ENCODE measurements at places on chromosomes 4 and X.

- DNase-seq = no peak
- H3K4me3 ChIP-seq = no peak overlapping the region
- H3K4me1 ChIP-seq = peaks cover 6% of the 10 kb centered on the region
- H3K27me3 ChIP-seq = peaks cover 8% of the 10 kb centered on the region
- H3K27ac ChIP-seq = no peak overlapping the region
These were observed 12.1 kb upstream of the PLAC1 start for GRCh38 chrX:134670134-134670924.

DNA sequence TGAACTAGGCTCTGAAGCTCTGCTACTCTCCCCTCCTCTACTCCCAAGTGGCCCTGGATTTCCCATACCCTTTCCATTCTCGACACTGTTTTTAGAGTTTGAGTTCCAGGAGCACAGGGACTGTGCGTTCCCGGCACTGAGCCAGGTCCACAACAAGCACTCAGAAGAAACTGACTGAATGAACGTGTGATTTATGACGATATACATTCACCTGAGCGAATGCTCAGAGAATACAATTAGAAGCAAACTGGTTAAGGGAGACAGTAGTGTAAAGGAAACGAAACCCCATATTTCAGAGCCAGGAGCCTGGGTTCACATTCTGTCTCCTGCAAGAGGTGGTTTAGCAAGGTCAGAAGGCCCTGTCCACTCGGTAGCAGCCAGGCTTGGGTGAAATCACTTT lies 1.4 kb upstream of the KIAA0232 start:
- H3K4me3 ChIP-seq = peak overlapping the region; percentile 62
- H3K4me1 ChIP-seq = peaks cover 56% of the 10 kb centered on the region
- DNase-seq = no peak
- H3K27ac ChIP-seq = no peak overlapping the region
- no peaks in the 10 kb centered on the region for H3K27me3 ChIP-seq

DNA sequence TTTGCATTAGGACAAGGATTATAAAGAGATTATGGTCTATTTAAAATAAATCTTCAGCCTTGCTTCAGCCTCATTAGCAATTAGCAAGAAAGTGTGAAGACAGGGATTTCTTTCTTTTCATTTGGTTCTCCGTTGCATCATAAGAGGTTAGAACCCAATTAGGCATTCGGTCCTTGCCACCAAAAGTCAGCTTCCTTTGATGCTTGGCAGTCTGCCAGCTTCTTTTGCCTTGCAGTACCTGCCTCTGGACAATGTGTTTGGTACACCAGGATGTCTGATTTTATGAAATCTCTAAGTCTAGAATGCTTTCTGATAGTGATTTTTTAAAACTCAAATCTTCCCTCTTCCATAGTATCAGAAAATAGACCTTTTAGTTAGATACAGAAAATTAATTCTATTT lies 12.4 kb downstream of the SMIM20 start:
- no peak overlapping the region for H3K27ac ChIP-seq
- H3K4me1 ChIP-seq = peaks cover 13% of the 10 kb centered on the region
- H3K36me3 ChIP-seq = no peaks in the 10 kb centered on the region

DNA sequence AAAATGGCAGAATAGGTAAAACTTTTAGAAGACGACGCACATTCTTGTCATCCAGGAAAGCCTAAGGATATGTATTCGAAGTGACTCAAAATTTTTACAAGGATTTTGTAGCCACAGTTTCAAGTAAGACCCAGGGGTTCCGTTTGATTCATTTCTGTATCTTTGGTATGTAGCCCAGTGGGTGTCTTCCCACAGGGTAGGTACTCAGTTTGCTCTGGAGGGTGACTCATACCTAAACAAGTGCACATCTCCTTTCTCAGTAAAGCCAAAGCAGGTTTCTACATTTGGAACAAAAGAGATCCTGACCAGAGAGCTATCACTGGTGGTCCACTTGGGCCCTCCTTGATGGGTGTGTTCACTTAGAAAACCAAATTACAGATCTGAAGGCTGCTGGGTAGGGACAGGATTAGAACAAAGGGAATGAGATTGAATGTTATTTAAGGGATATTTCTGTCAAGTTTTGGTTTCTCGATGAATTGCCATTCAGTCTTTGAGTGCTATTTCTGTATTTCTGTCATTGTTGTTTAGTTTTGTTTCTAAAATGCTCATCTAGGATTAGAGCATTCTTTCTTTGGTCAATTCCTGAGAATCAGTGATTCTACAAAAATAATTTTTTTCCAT lies 56.1 kb downstream of the PLS3 start:
- no peaks in the 10 kb centered on the region for H3K36me3 ChIP-seq
- no peaks in the 10 kb centered on the region for H3K27me3 ChIP-seq

DNA sequence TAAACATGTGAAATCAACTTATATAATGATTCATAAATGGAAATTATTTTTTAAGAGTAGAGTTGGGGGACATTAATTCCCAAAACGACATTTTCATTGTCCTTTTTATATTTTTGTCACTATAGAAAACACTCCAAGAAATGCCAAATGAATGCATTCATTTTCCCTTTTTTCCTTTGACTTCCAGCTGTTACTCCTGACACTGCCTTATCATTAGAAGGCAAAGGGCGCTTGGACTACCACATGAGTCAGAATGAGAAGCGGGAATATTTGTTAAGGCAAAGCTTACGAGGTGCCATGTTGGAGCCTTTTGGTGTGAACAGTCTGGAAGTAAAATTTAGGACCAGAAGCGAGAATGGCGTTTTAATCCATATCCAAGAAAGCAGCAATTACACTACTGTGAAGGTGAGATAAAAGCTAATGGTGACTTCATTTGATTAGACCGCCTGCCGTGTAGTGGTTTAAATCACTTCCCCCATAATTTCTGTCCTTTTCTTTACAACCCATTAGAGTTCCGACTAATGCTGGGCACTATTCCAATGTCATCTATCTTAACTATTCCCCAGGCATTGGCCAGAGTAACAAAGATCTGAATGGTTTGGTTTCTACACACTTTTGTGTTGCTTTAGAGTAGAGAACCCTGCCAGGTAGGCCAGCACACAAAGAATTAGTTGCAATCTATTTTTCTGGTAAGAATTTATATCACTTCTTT lies 166.7 kb downstream of the FAT4 start:
- no peaks in the 10 kb centered on the region for H3K36me3 ChIP-seq
- DNase-seq = no peak
- no peaks in the 10 kb centered on the region for H3K27me3 ChIP-seq
- H3K4me3 ChIP-seq = no peak overlapping the region

GRCh38 chrX:105700331-105700730 lies 122.0 kb upstream of the NRK start:
- H3K36me3 ChIP-seq = no peaks in the 10 kb centered on the region
- no peaks in the 10 kb centered on the region for H3K4me1 ChIP-seq
- H3K27me3 ChIP-seq = no peaks in the 10 kb centered on the region
- DNase-seq = no peak
- H3K4me3 ChIP-seq = no peak overlapping the region

- no peak for DNase-seq
- no peaks in the 10 kb centered on the region for H3K4me1 ChIP-seq
- H3K27me3 ChIP-seq = no peaks in the 10 kb centered on the region
- H3K4me3 ChIP-seq = no peak overlapping the region
- H3K27ac ChIP-seq = no peak overlapping the region
These were observed 6.5 kb upstream of the GJB1 start for GRCh38 chrX:71216485-71216884.

DNA sequence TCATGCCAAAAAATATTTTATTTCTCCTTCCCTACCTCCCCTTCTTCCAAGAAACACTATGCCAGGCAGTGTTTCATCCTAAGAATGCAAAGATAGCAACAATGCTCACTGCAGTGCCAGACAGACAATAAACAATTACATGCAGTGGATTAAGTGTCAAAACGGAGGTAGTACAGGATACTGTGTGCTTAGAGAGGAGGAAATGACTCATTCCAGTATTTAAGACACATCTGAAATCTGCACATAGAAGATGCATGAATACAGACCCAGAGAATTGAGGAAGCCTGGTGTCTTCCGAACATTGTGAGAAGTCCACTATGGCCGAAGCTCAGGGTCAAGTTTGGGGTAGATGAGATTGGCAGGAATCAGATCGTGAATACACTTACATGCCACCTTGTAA lies 326.4 kb downstream of the PPP3CA start:
- no peaks in the 10 kb centered on the region for H3K27me3 ChIP-seq
- H3K36me3 ChIP-seq = peaks cover 32% of the 10 kb centered on the region
- DNase-seq = peak; percentile 47
- peak overlapping the region; percentile 63 for H3K4me3 ChIP-seq
- H3K4me1 ChIP-seq = peaks cover 65% of the 10 kb centered on the region
- H3K27ac ChIP-seq = peak overlapping the region; percentile 96

- H3K27ac ChIP-seq = no peak overlapping the region
- no peaks in the 10 kb centered on the region for H3K4me1 ChIP-seq
- no peak for DNase-seq
- H3K27me3 ChIP-seq = no peaks in the 10 kb centered on the region
- H3K36me3 ChIP-seq = no peaks in the 10 kb centered on the region
These were observed 75.0 kb downstream of the FAT4 start for GRCh38 chr4:125389713-125390112.

DNA sequence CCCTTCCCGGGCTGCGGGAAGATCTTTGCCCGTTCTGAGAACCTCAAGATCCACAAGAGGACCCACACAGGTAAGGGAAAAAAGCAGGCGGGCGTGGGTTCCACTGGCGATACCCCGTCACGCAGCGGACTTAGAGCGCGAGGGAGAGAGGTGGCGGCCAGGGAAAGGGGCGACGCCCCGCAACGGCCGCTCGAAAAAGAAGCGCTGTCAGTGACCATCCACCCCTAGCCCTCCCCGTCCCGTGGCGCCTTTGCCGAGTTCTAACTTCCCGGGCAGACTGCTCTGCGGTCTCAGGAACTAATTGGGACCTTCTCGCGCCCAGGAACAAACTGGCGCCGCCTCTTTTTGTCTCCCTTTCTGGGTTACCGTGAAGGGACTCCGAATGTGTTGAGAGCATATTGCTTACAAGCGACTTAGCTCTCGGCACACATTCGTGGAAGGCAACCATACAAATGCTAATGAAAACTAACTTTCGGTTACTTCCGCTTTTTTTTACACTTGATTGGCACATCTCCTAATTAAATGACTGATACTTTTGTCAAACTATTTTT lies 1.8 kb downstream of the ZIC3 start:
- peaks cover 6% of the 10 kb centered on the region for H3K36me3 ChIP-seq
- H3K4me1 ChIP-seq = peaks cover 4% of the 10 kb centered on the region
- no peak overlapping the region for H3K4me3 ChIP-seq
- DNase-seq = no peak
- peak overlapping the region; percentile 62 for H3K27ac ChIP-seq
- H3K27me3 ChIP-seq = peaks cover 65% of the 10 kb centered on the region

GRCh38 chrX:39238006-39238405 lies 436.7 kb downstream of the MID1IP1 start:
- no peak overlapping the region for H3K27ac ChIP-seq
- peaks cover 3% of the 10 kb centered on the region for H3K4me1 ChIP-seq
- no peaks in the 10 kb centered on the region for H3K27me3 ChIP-seq

GRCh38 chr4:9977518-9978031 lies 43.7 kb downstream of the SLC2A9 start:
- DNase-seq = no peak
- peaks cover 20% of the 10 kb centered on the region for H3K4me1 ChIP-seq
- H3K4me3 ChIP-seq = no peak overlapping the region
- peaks cover 5% of the 10 kb centered on the region for H3K27me3 ChIP-seq
- no peak overlapping the region for H3K27ac ChIP-seq

GRCh38 chr4:176794151-176794550 lies 1.4 kb upstream of the VEGFC start:
- H3K4me3 ChIP-seq = no peak overlapping the region
- no peak overlapping the region for H3K27ac ChIP-seq
- H3K27me3 ChIP-seq = peaks cover 42% of the 10 kb centered on the region

DNA sequence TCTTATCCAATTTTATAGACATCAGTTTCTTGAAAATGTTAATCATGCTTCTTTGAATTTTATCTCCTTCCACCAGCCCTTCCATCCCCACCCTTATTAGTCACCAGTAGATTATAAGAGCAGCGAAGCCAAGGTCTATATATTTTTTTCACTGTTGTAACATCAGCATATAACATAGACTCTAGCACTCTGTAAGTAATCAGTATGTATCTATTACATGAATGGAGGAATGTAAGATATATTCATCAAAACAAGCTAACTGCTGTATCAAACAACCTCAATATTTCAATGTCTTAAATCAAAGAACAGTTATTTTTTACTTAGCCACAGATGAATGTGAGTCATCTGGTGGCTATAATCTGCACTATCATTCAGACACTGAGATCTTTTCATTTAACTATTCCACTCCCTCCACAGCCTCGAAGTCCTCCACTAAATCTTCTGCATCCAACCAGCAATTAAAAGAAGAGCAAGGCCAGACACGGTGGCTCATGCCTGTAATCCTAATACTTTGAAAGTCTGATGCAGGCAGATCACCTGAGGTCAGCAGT lies 178.9 kb downstream of the CENPC start:
- no peak overlapping the region for H3K4me3 ChIP-seq
- no peak for DNase-seq
- H3K36me3 ChIP-seq = no peaks in the 10 kb centered on the region
- H3K4me1 ChIP-seq = no peaks in the 10 kb centered on the region
- H3K27ac ChIP-seq = no peak overlapping the region
- H3K27me3 ChIP-seq = peaks cover 9% of the 10 kb centered on the region

DNA sequence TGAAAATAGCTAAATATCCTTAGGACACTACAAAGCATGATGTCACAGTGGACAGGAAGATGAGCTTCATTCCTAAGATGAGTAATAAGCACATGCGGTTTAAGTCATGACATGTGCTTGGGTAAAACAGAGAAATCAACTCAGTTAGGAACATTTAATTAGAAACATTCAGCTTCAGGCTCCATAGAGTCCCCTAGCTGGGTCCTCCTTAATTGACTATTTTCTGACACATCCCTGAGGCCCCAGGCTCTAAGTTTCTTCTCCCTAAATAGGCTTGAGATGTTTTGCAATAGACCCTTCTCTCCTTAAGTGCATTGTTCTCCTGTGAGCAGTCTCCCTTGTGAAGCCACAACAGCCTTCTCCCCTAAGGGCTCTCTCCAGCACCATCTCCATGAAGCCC lies 70.4 kb upstream of the ANXA3 start:
- H3K27ac ChIP-seq = no peak overlapping the region
- no peaks in the 10 kb centered on the region for H3K4me1 ChIP-seq
- no peaks in the 10 kb centered on the region for H3K36me3 ChIP-seq
- DNase-seq = no peak
- H3K4me3 ChIP-seq = no peak overlapping the region
- peaks cover 16% of the 10 kb centered on the region for H3K27me3 ChIP-seq

DNA sequence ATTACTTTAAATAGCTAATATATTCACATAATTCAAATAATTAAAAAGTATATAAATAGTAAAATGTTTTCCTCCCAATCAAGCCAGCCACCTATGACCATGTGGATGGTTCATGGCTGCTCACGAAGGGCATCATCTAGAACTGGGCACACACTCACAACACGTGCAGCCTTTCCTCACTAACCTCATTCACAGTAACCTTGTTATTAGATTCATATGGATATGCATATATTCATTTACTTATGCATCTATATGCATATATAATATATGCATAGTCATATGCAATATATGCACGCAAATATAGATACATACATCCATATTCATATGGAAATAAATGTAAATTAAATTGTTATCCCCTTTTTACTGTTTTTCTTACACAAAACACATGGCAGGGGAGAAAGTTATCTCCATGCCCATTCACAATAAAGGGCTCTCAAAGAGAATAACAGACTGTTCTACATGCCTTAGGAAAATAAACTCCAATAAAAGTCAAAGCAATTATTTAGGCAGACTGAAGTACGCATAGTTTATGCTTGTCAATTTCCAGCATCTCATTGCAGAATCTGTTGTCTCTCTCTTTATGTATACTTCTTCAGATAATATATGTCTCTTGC lies 163.9 kb upstream of the ADGRL3 start:
- no peaks in the 10 kb centered on the region for H3K4me1 ChIP-seq
- H3K27ac ChIP-seq = no peak overlapping the region
- no peaks in the 10 kb centered on the region for H3K27me3 ChIP-seq

GRCh38 chr4:181661090-181661489 lies 582.1 kb upstream of the TENM3 start:
- no peak overlapping the region for H3K27ac ChIP-seq
- H3K4me3 ChIP-seq = no peak overlapping the region
- DNase-seq = no peak
- H3K27me3 ChIP-seq = no peaks in the 10 kb centered on the region
- H3K4me1 ChIP-seq = no peaks in the 10 kb centered on the region
